ENCODE measurements at places on chromosomes 5 and 9. TPM values are rescaled to one million over a fixed set of nuclear protein-coding genes. Genes with fewer than 3 reads are reported as not detected.

SH3PXD2B gene
- 48.1 TPM for total RNA-seq

ST8SIA4 gene
- not detected for total RNA-seq

IRX1 gene
- 3.6 TPM for total RNA-seq

CDH12 gene
- total RNA-seq: not detected

TRAF1 gene
- 1.4 TPM for total RNA-seq

GARIN3 gene
- total RNA-seq: not detected

DNA sequence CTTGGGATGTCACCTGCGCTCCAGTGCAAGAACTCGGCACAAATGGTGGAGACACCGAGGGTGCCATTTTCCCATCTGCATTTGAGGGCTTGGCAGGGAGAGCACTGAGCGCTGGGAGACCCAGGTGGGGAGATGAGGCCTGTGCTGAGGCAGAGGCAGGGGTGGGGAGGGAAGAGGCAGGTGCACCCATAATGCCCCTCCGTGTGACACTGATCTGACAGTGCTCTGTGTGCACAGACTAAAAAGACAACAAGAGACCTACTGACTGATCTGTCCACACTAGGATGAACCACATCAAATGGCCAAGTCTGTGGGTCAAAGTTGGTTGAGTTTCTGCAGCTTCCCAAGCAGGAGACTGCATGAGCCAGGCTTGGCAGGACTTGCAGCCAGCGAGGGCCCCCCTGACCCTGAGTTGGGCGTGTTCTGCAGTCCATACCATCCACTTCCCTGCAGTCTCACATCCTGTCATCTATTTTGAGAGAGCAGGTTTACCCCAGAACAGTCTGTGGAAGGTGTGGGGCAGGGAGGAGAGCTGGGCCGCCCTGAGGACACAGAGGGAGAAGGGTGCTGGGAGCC is 41.9 kb downstream of the NEK6 start:
- DNase-seq: no peak

GRCh38 chr5:96317945-96318344 is 115.1 kb downstream of the PCSK1 start:
- no peak for DNase-seq

DNA sequence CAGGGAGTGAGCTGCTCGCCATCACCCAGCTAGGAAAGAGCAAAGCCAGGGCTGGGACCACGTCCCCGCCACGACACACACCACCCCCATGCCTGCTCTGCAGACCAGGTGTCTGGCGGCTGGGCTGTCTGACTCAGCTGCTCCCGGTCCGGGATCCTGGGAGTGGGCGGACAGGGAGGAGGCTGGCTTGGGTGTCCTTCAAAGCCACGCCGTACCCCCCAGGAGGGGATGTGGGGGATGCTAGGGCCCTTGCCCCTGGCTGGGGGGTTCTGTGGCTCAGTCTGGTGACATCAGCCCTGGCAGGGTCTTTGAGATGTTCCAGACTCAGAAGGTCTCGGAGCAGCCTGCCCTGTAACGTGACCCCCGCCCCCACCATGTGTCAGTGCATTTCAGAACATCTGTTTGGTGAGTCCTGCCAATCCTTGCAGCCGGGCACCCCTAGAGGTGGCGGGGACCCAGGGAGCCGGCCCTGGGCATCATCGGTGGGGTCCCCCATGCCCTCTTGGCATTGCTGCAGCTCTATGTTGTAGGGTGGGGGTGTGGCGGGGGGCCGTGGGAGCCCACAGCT is 62.3 kb downstream of the HMCN2 start:
- DNase-seq: no peak

DNA sequence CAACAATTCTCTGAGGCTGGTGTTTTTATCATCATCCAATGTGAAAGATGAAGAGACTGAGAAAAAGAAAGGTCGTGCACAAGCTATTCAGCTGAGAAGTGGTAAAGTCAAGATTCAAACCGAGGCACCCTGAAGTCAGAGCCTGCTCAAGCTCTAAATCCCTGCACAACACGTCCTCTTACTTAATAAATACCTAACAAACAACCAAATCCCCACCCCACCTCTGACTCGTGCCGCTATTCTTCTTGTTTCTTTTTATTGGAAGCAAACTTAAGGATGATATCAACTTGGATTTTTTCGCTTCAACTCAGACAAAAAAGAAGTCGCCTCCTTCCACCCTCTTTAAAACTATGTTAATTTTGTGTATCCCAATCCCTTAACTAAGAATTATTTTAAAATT is 140.2 kb downstream of the CEP120 start:
- no peak for DNase-seq

DNA sequence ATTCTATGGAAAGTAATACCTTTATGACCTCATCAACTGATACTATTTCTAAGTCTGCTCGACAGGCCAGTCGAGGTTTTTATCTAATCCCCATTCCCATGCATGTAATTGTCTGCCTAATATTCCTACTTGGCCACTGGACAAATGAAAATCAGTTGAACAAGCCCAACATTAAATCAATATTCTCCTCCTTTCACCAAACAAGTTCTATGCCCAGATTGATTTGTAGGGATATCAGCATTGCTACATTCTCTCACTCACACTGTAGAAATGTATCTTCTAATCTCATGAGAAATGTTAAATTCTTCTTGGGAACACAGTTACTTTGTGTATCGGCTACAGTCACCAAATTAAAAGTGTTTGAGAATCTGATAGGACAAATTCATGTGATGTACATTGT is 208.8 kb upstream of the CTNND2 start:
- DNase-seq: no peak

DNA sequence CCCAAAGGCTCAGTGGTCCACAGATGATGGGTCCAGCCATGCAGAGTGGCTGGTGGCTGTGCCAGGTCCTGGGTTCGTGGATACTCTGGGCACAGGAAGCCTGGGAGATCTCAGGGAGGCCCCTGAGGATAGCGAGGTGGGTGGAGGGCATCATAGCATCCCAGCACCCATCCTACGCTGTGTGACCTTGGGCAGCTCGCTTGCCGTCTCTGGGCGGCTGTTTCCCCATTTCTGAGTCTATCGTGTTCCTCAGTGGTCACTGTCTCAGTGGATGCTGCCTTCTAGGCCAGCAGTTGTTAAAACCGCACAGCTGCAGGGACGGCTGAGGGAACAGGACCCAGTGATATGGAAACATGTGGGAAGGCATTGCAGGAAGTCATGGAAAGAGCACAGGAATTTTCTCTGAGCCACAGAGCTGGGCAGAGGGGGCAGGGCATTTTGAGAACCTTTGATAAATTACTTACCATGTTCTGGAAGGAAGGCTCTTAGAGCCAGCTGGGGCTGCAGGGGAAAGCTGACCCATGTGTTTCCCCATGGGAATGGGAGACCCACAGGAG is 86.4 kb upstream of the COL5A1 start:
- DNase-seq: no peak

GRCh38 chr5:17381932-17382331 is 116.1 kb upstream of the TAF11L2 start:
- DNase-seq: no peak

DNA sequence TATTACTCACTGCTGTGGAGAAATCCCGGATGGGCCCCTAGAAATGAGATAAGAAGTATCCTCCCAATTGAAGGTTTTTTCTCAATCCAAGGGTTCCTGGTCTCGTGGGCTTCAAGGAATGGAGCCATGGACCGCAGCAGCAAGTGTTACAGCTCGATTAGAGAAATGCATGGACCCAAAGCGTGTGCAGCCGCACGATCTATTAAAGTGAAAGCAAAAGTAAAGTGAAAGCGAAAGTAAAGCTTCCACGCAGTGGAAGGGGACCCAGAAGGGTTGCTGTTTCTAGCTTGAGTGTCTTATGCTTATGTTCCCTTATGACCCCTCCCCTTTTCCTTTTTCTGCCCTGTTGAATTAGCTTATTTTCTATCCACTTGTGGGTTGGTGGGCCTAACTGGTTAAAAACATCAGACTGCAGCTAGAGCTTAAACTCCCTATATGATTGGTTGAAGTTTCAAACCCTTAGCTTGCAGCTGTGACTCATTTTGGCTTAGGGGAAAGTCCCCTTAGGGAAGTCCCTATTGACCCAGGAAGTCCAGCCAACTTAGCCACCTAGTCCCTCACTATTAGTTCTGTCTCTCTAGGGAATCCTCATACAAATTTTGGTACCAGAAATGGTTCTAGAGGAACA is 1111.8 kb downstream of the TAF11L14 start:
- no peak for DNase-seq

DNA sequence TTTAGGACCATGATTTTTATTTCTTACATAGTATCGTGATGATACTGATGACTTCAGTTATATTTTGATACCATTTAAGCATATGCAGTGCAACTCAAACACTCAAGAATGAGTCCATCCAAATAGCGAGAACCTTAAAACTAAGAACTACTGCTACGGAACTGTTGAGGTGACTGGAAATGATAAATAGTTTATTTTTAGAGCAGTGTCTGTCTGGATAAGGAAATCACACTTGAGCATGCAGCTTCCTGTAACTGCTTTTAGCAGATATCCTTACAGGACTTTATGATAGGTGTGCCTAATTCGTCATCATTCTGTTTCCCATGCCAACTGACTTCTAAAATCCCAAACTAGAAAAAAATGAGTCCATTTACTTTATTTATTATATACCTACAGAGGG is 85.5 kb downstream of the ADGRV1 start:
- no peak for DNase-seq

DNA sequence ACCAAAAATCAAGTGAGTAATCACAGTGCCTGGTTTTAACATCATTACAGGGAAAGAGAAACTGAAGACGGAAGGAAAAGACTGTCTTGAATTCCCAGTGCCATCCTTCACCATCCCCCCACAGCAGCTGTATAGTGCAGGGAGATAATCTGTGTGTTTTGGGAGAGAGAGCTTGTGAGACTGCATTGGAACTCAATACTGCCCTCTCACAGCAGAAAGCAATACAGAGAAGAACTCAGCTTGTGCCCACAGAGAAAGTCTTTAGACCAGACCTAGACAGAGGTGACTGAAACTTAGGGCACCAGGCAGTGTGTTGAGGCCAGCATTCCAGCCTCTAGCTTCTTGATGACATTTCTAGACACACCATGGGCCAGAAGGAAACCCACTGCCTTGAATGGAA is 754.7 kb upstream of the CDH6 start:
- no peak for DNase-seq

- DNase-seq: peak; percentile 42
Measured at GRCh38 chr9:4796988-4797853, 4.5 kb downstream of the RCL1 start.

- peak; percentile 57 for DNase-seq
Measured at GRCh38 chr5:97134634-97135033, 7.8 kb downstream of the LIX1 start.

- no peak for DNase-seq
Measured at GRCh38 chr9:1404940-1405339, 354.8 kb downstream of the DMRT2 start.

DNA sequence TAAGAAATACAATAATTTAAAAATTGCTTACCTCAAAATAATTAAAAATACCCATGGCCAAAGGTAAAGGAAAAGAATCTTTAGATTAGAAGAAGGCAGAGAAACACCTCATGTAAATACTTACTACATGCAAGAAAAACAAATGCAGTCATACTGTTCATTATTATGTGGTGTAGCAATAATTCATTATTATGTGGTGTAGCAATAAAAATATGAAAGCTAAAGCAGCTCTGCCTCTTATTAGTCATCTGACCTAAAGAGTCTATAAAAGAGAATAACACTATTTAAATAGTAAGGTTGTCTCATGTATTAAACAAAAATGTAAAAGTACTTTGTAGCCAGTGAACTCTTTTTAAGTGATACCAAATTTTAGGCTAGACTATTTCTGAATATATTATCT is 6.6 kb downstream of the DTWD2 start:
- DNase-seq: no peak

DNA sequence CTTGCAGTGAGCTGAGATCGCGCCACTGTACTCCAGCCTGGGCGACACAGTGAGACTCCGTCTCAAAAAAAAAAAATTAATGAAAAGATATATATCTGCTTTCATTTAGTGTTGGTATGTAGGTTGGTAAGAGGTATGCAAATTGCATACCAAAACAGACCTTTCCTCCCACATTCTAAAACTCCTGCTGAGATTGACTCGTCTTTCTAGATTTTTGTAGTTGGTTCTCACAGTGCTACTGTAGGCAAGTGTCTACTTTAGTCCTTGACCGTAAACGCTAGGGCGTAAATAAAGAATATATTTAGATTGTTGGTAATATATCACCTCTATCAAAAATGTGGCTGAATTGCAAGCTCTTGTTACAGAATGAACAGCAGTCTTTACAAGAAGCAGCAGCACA is 445.9 kb downstream of the CHSY3 start:
- no peak for DNase-seq

DNA sequence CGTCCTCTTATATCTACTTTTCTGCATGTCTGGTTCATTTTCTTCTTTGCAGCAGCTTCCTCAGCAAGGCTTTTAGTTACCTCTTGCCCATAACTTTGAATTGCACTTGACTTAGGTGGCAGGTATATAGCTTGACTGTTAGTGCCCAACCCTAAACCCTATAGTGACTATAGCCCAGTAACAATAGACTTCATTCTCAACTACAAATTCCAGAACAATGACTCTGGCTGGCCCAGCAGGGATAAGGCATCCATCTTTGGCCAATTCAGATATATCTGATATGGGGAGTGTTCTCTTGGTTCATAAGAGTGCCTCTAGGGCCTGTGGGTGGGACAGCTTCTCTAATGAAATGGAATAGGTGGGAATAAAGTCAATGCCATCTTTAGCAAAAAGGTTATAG is 246.2 kb downstream of the DMRT2 start:
- DNase-seq: no peak

DNA sequence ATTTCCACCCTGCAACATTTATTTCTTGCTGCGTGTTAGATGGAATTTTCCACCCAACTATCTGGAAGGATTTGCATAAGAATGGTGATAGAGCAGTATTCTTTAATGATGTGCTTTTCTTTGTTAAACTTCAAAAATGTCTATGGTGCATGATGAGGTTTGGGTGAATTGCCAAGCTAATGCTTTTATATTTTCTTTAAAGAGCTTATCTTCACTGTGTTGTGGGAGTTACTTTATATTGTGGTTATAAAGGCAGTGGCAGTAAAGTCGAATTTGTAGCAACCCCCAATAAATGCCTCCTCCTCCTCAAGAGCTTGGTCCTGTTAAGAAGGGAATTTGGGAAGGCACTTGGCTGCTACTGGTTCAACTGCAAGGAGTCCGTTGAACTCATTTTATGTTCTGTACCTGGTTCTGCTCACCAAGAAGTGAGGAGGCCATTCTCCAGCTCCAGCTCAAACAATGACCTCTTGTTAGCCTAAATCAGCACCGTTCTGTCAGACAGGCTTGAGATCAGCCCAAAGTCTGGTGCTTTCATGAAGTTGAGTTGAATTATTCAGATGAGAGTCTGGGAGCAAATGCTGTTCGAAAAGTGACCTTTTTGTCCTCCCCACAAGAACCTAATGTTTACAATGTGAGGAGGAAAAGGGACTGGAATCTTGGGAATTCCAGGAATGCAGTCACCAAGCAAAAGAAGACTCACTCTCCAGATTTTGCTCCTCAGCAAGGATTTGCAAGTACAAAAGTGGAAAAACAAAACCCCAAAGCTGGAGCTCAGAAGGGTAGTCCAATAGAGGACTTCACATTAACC is 217.0 kb downstream of the TMEM38B start:
- peak; percentile 43 for DNase-seq

- peak; percentile 93 for DNase-seq
Measured at GRCh38 chr9:113602126-113603047, 138.9 kb downstream of the RGS3 start.

Data from H9 (cell line).